Stimulated activated CD4-positive, alpha-beta T cell treated with anti-CD3 and anti-CD28 coated beads, Interleukin-4, amount 100 ng/mL, for 4 hours (primary cell): ENCODE measurements at places on chromosomes 4 and X.

DNA sequence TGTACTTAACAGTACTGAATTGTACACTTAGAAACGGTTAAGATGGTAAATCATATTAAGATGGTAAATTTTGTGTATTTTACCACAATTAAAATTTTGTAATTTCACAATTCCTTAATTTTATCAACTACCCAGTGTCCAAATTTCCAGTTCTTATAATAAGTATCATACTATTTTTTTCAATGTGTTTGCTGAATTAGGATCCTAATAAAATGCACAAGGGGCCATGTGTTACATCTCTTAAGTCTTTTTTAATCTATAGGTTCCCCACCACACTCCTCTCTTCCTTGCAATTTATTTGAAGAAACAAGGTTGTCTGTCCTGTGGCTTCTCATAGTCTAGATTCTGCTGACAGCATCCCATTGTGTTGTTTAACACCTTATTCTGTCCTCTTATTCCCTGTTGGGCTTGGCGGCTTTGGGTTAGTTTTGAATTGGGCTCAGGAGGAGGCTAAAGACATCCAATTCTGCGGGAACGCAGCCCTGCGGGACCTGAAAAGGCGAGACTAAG is 533 bp upstream of the SYAP1 start:
- DNase-seq: no peak

GRCh38 chr4:8182858-8183725 is 16.0 kb upstream of the SH3TC1 start:
- DNase-seq: no peak

DNA sequence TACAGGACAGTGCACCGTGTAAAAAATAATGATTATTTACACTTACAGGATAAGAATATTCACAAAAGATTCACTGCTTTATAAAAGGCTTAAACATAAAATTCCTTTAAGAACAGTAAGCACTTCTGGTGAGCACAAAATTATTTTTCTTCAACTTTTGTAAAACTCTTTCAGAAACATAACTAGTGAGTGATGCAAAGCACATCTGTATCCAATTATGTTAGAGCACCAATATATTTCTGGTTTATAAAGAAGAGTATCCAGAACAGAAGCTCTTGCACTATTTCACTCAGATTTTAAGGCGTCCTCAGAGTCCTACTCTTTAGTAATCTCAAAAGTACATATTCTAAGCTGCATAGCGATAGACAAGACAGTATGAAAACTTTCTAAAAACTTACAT is 276.0 kb downstream of the C4orf33 start:
- no peak for DNase-seq

DNA sequence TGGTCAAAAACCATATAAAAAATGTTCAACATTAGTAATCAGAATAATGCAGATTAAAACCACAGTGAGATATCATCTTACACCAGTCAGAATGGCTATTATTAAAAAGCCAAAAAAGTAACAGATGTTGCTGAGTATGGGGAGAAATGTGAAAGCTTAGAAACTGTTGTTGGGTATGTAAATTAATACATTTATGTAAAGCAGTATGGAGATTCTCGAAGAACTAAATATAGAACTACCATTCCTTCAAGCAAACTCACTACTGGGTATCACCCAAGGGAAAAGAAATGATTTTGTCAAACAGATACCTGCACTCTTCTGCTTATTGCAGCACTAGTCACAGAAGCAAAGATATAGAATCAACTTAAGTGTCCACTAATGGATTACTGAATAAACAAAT is 576.4 kb upstream of the EPHA5 start:
- no peak for DNase-seq

DNA sequence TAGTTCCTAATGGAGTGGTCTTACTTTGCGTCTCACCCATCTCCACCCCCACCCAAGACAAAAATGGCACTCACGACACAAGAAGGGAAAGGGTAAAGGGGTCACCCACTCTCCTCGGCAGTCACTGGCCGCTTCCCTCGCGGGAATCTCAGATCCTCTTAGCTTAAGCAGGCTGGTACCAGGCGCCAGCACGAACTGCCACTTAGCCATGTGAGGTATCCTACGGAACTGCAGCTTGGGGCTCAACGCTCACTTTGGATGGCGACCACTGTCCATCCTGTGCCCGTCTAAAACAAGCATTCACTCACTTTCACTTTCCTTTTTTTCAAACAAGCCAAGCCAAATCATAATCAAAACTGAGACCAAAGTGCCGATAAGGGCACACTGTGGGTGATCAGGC is 14.6 kb upstream of the MAGIX start:
- no peak for DNase-seq

GRCh38 chrX:41512394-41512793 is 65.3 kb downstream of the NYX start:
- DNase-seq: no peak

DNA sequence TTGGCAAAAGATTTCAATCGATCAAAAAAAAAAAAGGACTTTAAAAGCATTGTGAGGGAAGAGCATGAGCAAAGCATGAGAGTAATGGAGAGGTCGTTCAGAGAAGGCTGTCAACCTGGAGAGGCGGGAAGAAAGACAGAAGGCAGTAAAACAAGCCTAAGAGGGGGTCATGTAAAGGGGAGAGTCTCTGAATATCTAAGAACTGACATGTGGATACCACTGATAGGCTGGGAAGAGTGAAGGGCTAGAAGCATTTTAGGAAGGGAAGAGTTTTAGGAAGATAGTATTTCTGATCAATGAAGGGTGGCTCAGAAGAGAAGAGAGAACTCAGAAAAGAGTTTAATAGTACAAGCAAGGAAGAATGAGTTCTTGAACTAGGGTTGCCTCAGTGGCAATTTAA is 7.5 kb downstream of the FAM9C start:
- no peak for DNase-seq

- no peak for DNase-seq
Measured at GRCh38 chrX:12890467-12890866, 16.0 kb upstream of the TLR8 start.

DNA sequence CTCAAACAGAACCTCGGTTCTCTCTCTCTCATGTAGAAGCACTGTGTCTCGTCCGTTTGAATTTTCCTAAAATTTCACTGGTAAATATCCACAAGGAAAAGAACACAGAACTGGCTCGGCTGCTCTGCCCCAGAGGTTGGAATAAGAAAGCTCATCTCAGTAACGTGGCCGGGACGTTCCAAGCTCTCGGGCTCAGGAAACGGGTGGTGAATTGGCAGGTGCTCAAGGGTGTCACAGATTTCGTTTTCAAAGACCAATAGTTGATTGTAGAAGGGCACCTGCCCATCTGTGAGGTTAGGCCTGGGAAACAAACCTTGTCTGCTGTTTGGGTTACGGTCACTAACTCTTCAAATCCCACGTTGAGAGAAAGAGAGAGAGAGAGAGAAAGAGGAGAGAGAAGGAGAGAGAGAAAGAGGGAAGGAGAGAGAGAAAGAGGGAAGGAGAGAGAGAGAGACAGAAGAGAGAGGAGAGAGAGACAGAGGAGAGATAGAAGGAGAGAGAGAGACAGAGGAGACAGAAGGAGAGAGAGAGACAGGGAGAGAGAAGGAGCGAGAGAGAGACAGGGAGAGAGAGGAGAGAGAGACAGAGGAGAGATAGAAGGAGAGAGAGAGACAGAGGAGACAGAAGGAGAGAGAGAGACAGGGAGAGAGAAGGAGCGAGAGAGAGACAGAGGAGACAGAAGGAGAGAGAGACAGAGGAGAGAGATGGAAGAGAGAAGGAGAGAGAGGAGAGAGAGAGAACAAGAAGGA is 106.6 kb downstream of the CRLF2 start:
- DNase-seq: no peak

DNA sequence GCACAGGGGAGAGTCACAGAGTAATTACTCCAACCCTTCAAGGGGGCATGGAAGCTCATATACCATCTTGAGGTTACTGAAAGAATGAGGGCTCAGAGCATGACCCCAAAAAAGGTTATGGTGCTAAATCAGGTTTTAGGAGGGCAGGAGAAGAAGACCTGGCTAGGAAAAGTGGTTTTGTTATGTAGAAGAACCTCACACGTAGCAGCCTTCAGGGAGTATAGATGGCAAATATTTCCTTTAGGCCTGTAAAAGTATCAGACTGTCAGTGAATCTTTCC is 102.0 kb upstream of the PDE5A start:
- no peak for DNase-seq
